ENCODE measurements at places on chromosomes 3 and 15.

- no peak for DNase-seq
Measured at GRCh38 chr15:72369964-72370363, 5.8 kb downstream of the HEXA start.

DNA sequence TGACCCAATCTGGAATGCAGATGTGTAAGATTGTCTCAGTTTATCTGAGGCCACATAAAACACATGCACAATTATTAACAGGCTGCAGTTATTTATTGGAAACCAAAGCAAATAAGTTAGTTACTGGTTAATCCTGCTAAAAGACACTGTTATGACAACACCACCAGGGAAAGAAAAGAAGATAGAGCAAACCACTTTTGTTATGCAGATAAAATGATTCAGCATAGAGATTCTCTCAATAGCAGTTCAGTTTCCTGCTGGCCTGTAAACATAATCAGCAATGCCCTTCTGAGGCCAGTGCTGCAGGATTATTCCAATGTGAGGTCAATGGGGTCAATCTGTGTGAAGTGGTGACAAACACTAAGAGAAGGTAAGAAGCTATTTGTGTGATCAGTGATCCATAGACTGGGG, 244.4 kb downstream of the ZBTB20 start:
- DNase-seq = no peak

GRCh38 chr15:87570206-87570605, 686.3 kb downstream of the NTRK3 start:
- DNase-seq = no peak

DNA sequence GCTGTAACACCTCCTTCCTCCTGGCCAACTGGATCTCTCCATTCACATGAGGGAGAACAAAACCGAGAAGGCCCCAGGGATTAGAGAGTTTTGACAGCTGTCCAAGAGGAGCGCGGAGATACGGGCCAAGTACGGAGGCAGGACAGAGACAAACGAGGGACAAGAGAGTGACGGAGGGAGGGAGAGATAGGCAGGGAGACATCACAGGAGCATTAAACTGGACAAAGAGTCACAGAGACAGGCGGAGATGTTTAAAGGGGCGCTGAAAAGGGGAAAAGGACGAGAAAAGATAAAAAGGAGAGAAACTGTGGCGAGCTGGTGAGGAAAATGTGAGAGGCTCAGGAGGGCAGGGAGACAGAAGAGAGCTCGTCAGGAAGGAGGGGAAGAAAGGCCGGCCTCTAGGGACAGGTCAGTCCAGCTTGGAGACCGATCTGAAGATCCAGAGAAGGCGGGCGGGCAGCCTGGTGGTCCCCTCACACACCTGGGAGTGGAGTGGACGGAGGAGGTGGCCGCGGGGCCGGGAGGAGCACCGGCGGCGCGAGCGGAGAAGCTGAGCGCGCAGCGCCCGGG, 40.5 kb upstream of the ROPN1 start:
- DNase-seq = peak; percentile 28

DNA sequence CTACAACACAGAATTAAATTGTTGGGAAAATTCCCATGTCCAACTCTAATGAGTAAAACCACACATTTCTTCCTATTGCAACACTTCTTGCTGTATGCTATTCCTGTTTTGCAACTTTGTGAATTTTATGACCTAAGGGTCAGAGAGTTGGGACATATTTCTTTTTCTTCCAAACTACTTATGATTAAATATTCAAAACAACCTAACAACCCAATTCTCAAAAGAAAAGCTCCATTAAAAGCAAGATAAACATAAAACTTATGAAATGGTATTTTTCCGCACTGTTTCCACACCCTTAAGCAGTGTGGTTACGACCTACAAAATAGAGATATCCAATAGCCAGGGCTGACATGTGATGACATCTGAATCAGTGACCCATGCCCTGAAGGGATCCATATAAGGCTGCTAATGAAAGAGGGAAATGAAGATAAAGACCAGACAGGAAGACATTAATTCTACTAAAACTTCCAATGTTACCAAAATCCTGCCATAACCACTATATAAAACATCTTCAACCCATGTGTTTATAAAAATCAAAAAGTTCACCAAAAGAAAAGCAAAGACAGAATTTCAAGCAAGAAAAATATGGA, 45.6 kb downstream of the DMXL2 start:
- DNase-seq = no peak

- no peak for DNase-seq
Measured at GRCh38 chr15:70792171-70792573, 28.8 kb upstream of the UACA start.

GRCh38 chr3:20250786-20251185, 64.8 kb upstream of the SGO1 start:
- no peak for DNase-seq

DNA sequence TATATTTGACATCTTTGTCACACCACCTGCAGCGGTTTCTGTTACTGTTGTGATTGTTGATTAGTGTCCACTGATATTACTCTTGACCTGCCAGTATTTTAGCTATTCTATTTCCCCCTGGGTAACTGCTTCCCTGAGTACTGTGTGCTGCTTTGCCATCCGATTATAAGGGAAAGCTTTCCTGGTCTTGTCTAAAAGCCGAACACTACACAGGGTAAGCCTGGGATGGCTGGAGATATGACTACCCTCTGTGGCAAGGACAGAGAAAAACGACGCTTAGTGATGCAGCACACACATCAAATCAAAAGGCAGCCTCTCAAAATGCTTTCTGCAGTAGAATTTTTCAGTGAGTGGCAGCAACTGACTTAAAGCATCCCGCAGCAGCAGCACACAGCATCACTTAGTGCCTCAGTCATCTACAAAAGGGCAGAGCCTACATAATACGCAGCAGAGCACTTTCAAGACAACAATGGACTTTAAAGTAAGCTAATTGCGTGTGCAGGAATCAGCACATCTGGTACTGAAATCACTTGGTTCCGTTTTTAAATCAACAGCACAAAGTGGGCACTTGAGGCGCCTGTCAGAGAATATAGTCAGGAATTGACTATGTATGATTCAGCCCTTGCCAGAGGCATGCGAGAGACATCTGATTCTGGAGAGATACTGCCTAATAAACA, 656.3 kb upstream of the TGFBR2 start:
- no peak for DNase-seq

DNA sequence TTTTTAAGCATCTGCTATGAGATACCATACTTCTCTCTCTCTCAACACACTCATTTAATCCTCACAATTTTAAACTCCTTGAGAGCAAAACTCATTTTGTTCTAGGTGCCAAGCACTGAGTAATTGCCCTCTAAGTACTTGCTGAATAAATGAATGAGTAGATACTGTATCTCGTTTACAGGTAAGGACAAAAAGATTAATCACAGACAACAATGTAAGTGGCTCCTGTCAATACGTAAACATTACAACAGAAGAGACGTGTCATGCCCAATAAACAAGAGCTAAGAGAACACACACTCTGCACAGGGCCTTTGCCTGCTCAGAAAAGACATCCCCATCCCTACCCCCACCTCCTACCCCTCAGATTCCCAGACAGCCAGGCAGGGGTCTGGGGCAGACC, 59.8 kb downstream of the CHSY1 start:
- no peak for DNase-seq

- DNase-seq = no peak
Measured at GRCh38 chr3:143963946-143964345, 7.7 kb upstream of the DIPK2A start.

- DNase-seq = no peak
Measured at GRCh38 chr3:67884345-67884744, 229.9 kb upstream of the SUCLG2 start.

DNA sequence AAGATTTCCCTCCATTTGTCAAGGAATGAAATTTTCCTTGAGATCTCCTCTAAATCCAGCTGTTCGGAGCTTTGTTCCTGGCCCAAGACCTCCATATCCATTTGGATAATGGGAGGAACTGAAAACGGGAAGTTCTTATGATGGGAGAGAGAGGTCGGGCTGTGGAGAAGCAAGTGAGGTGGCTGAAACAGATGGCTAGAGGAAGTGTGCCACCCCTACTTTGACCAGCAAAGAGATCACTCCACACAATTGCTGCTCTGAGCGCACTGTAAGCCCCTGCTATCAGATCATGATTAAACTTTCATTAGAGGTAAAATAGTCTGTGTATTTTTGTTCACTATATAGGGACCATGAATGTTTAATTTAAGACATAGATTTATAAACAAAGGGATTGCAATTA, at the start of gene MINDY4B:
Gene MINDY4B (minus strand): TSS at position 101 of the 400 bp plus-strand sequence. CDS start 0 bp downstream, at position 101.
- no peak for DNase-seq

GRCh38 chr3:50388016-50388719, 28.8 kb upstream of the TMEM115 start:
- DNase-seq = peak; percentile 68

GRCh38 chr3:172142051-172142863, 102.9 kb downstream of the FNDC3B start:
- DNase-seq = no peak

GRCh38 chr3:53835257-53835656, 11.0 kb downstream of the CHDH start:
- no peak for DNase-seq

GRCh38 chr15:90414408-90415028, 26.5 kb downstream of the IQGAP1 start:
- DNase-seq = peak; percentile 46

- no peak for DNase-seq
Measured at GRCh38 chr3:125257536-125257935, 45.0 kb upstream of the SLC12A8 start.

GRCh38 chr3:134287512-134287911, 36.9 kb upstream of the RYK start:
- no peak for DNase-seq

- DNase-seq = no peak
Measured at GRCh38 chr3:118425272-118425837, 609.3 kb downstream of the IGSF11 start.

DNA sequence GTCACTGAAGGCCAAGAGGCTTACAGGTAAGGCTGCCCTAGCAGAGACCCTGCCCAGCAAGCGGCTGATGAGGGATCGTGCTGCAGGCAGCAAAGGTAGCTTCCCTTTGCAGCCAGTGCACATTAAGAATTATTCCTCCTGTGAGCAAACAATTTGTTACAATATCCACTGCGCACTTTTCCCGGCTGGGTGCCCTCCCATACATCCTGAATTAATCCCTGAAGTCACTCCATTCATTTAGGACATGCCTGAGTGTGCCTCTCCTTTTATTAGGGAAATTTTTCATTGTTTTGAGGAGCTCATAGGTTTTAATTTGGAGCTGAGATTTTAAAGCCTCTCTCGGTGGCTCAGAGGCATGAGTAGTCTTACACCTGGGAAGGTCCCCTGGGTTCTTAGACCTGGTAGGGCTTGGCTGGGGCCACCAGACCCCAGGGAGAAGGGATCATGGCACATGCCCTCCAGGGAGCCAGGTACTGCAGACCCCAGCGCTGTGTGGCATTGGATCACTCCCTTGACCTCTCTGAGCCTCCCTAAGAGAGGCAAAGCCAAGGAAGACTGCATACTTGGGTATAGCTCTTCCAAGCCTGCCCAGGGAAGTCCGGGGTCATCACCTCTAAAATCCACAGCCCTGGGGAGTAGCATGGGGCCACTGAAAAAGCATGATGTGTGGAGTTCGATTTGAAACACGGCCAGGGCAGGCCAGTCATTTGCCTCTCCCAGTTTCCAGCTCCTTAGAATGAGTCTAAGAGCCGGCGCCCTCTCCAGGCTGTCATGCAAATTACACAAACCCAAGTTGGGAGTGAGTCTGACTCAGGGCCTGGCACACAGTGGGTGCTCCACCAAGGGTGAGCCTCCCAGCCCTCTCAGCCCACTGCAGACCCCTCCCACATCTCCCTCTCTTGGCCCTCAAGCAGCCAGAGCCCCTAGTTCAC, 151.9 kb upstream of the LINGO1 start:
- DNase-seq = peak; percentile 59

- DNase-seq = no peak
Measured at GRCh38 chr15:82079736-82080135, 33.9 kb upstream of the MEX3B start.

Data from AG08396 (cell line).